ENCODE measurements at places on chromosomes 5 and 9. TPM values are rescaled to one million over a fixed set of nuclear protein-coding genes. Genes with fewer than 3 reads are reported as not detected.

Gene GABRG2
- polyA plus RNA-seq: not detected

Gene KIF20A
- 25.4 TPM for polyA plus RNA-seq

Gene ITGA2
- 58.2 TPM for polyA plus RNA-seq

Gene MYMK
- not detected for polyA plus RNA-seq

Gene KIF4B
- polyA plus RNA-seq: not detected

Gene C9
- 0.02 TPM for polyA plus RNA-seq

Gene LCN15
- not detected for polyA plus RNA-seq

Gene CSF2
- not detected for polyA plus RNA-seq

Gene GABBR2
- polyA plus RNA-seq: 3.2 TPM

Gene FCN2
- not detected for polyA plus RNA-seq

Gene ORM2
- not detected for polyA plus RNA-seq

Gene ITK
- not detected for polyA plus RNA-seq

Gene CYLC2
- polyA plus RNA-seq: not detected

Gene ENTPD8
- not detected for polyA plus RNA-seq

Gene HMGCR
- polyA plus RNA-seq: 27.7 TPM

Gene IQGAP2
- polyA plus RNA-seq: 0.84 TPM

Gene GNG10
- polyA plus RNA-seq: 108 TPM

Gene GPR150
- polyA plus RNA-seq: 0.24 TPM

Gene GABRA6
- polyA plus RNA-seq: not detected

Gene SCAI
- polyA plus RNA-seq: 11.9 TPM

Gene GARNL3
- 2.7 TPM for polyA plus RNA-seq

Gene GGTA1
- polyA plus RNA-seq: not detected

Gene DHX29
- polyA plus RNA-seq: 14.3 TPM

Gene CDH10
- polyA plus RNA-seq: not detected

Gene PDCD1LG2
- 31.5 TPM for polyA plus RNA-seq

Gene MLANA
- not detected for polyA plus RNA-seq

All from AG04450 (cell line).